Mesothelial cell of epicardium (in vitro differentiated cells): ENCODE measurements at places on chromosomes 6 and 20.

- DNase-seq = no peak
These were observed 8.5 kb downstream of the TFAP2C start for GRCh38 chr20:56637576-56637975.

DNA sequence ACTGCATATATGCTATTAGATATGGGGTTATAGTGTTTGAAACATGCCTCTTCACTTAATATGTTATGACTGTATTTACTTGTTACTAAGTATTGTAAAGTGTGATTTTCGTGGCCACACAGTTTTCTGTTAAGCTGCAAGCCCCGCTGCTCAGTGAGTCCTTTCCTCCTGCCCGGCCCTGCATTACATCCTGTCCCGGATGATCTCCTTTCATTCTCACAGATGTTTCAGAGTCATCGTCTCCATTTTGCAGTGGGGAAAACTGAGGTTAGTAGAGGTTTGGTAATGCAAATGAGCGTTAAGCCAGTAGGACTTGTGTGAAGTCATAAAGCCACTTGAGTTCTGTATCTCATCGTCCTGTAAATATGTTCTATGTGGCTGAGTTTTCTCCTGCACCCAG, 155.5 kb downstream of the CFAP61 start:
- no peak for DNase-seq

GRCh38 chr6:1997702-1998101, 247.7 kb downstream of the GMDS start:
- no peak for DNase-seq

GRCh38 chr6:79544299-79544927, 7.2 kb upstream of the LCA5 start:
- DNase-seq = no peak

DNA sequence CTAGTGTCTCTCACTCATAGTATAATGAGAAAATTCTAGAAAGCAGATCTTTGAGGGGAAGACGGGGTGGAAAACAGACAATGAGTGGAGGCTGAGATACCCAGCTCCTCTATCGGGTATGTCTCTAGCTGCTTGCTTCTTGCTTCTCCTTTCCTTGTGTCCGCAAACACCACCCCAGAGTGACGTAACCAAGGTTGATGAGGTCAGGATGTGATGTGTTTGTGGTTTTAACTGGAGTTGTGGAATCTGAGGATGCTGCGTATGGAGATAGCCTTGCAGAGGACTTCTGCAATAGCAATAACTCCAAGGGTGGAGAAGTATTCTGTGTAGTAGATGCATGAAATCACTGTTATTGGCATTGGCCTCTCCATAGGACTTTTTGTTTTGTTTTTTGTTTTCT, 132.7 kb upstream of the IFNGR1 start:
- no peak for DNase-seq

DNA sequence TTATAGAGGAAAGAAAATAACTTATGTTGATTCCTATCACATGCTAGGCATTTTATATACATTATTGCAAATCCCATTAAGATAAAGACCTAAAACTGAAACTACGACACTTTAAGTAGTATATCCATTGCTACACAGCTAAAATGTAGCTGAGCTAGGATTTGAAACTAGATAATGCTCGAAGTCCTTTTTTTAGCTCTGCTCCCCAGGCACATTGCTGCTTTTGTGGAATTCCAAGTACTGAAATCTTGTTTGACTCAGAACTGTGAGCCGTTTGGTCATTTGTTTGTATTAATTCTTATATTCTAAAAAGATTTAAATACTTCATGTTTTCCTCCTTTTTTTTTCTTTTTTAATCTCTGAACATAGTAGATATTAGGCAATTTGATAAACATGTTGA, 644.8 kb downstream of the HACE1 start:
- no peak for DNase-seq

- no peak for DNase-seq
These were observed 47.5 kb downstream of the ERMARD start for GRCh38 chr6:169798764-169799473.
